ENCODE measurements at places on chromosomes 3 and 15.
A peak's percentile ranks its signal among the peaks of the same experiment; 100 is the strongest.

DNA sequence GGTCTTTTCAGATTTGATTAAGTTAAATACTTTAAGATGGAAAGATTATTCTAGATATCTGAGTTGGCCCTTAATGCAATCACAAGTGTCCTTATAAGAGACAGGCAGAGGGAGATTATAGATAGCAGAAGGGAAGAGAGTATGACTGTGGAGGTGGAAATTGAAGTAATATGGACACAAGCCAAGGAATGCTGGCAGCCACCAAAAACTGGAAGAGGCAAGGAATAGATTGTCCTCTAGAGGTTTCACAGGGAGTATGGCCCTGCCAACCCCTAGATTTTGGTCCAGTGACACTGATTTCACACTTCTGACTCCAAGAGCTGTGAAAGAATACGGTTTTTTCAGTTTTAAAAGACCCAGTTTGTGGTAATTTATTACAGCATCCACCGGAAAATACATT, 1498.7 kb upstream of the CADM2 start:
- DNase-seq, result no peak

- no peak for DNase-seq
Observed at GRCh38 chr15:42694398-42694797, 42.5 kb downstream of the CDAN1 start.

- no peak for DNase-seq
Observed at GRCh38 chr3:35500641-35501350, 138.5 kb upstream of the ARPP21 start.

DNA sequence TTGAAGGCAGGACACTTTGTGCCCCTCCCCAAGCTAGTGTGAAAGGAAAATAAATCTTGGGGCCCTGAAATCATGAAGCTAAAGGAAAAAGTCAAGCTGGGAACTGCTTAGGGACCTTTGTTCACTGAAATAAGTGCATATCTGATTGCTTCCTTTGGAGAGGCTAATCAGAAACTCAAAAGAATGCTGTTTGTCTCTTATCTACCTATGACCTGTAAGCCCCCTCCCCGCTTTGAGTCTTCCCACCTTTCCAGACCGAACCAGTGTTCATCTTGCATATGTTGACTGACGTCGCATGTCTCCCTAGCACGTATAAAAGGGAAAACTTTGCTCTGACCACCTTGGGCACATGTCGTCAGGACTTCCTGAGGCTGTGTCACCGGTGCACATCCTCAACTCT, 53.1 kb downstream of the SLC30A4 start:
- DNase-seq, result no peak

- DNase-seq, result no peak
Observed at GRCh38 chr15:66188464-66188863, 65.1 kb downstream of the MEGF11 start.

DNA sequence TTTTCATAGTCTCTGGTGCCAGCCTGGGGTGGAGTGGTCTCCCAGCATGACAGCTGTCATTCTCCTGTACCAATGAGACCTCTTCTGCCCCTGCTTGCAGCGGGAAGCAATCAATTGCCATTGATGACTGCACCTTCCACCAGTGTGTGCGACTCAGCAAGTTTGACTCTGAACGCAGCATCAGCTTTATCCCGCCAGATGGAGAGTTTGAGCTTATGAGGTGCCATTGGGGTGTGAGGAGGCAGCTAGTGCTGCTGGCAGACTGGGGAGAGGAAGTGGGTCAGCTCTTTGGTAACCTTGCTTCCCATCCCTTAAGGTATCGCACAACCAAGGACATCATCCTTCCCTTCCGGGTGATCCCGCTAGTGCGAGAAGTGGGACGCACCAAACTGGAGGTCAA, 4.4 kb upstream of the ABCF3 start:
- no peak for DNase-seq

- DNase-seq, result no peak
Observed at GRCh38 chr3:27756877-27757276, 34.8 kb upstream of the EOMES start.

- DNase-seq, result no peak
Observed at GRCh38 chr3:127175272-127175671, 17.7 kb upstream of the PRR23E start.

DNA sequence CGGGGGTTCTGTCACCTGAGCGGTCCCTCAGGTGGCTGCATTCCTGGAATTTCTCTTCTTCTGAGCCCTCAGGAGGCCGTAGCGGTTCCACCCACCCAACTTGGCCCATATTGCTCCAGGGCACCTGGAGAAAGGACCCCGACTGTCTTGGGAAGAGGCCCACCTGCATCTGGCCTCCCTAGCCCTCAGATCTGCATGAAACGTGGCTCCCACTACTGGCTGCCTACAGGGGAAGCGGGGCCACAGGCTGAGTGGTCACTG, 9.9 kb upstream of the ANPEP start:
- DNase-seq, result no peak

- DNase-seq, result no peak
Observed at GRCh38 chr3:24773798-24774197, 279.1 kb upstream of the THRB start.

GRCh38 chr3:113625834-113626233, 70.6 kb downstream of the USF3 start:
- no peak for DNase-seq

DNA sequence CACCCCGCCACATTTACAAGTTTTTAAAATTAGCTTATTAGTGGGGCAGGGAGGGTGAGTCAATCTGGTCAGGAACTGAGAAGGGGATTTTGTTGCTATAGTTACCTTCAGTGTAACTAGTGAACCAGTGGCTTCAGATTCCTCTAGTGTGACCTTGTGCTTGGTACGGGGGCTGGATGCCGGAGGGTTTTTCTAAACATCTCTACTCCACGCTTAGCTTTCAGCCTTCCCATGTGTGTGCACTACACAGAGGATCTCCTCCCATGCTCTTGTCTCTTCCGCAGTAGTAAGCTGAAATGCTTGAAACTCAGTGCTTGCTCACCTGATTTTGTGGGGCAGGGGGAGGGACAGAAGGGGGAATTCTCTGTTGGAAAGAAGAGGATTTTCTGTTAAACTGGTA, 67.9 kb upstream of the AKAP13 start:
- DNase-seq, result no peak

DNA sequence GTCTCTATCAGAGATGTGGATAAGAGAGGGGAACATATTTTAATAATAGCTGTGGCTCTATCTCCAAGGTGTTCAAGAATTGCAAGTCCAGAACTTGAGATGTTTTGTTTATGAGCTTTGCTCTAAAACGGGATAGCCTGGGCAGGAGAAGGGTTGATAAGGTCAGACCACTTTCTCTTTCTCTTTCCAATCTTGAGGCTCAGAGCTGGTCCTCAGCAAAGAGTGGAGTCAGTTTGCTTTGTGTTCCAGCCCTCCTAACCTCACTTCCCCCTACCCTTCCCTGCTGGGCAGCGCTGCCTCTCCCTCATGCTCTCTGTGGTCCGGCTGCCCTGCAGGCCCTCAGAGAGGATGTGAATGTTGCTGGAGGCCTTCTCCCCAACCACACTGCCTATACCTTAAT, 13.8 kb downstream of the KLHL6 start:
- no peak for DNase-seq

GRCh38 chr3:81728766-81729544, 32.5 kb downstream of the GBE1 start:
- no peak for DNase-seq

- no peak for DNase-seq
Observed at GRCh38 chr3:55965776-55966175, 478.7 kb upstream of the WNT5A start.

DNA sequence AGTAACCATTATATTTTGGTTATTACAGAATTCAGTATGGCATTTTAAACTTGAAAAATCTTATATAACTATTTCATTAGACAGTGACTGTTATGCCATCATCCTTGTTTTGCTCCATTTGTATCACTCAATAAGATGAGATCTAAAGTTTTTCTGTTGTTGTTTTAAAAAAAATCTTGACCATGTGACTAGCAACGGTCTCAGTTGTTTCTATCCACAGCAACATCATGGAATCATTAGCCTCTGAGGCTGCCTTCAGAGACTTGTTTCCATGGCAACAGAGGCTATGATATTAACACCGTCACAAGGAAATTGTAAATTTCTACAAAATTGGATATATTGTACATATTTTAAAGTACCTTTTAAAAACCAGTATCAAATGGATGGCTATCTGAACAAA, 129.8 kb downstream of the DLG1 start:
- DNase-seq, result no peak

GRCh38 chr3:4588466-4588865, 95.3 kb downstream of the ITPR1 start:
- no peak for DNase-seq

- no peak for DNase-seq
Observed at GRCh38 chr3:174046311-174046710, 648.8 kb downstream of the NLGN1 start.

DNA sequence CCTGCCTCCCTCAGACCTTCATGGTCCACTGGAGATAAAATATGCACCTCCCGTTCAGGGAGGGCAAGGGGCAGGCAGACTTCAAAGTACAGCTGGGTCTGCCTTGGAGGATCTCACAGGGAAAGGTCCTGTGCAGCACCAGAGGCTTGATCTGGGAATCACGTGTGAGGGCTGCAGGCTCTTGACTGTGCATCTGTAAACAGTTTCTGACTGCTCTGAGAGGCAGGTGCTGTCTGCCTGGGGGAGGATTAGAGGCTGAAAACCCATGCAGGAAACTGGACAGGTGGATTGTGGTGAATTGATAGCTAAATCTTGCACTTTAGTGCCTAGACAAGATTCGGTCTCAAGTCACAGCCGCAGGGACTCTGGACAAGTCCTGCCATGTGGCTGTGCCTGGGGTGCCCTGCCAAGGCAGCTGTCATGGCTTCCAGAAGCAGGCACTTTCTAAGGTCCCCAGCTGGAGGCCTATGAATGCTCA, 239.3 kb downstream of the EPHB1 start:
- DNase-seq, result no peak

DNA sequence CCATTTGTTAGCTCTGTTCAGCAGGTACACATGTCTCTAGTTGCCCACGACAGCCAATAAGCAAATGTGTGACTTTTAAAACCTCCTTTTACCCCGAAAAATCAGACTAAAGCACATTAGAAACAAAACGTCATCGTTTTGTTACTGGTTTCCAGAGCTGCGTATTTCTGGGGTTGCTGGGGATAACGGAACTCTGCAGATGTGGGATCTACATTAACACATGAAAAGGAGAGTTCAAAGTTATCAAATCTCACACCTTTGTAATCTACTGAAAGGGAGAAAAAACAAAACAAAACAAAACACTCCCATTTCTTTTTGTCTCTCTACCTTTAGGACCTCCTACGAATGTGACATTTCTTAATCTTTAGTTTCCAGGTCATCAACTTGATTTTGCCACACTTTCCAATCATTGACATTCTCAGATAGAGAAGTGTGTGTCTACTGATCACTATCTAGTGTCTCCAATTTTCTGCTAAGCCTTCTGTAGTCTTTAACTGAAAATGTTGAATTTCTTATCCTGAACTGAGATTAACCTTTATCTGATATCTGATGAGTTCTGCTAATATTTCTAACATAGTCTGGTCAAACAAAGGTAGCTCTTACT, 93.0 kb upstream of the TSPAN3 start:
- DNase-seq, result peak; percentile 9

Measured in stimulated activated naive CD4-positive, alpha-beta T cell (primary cell).